ENCODE measurements at places on chromosomes 7 and 10.

DNA sequence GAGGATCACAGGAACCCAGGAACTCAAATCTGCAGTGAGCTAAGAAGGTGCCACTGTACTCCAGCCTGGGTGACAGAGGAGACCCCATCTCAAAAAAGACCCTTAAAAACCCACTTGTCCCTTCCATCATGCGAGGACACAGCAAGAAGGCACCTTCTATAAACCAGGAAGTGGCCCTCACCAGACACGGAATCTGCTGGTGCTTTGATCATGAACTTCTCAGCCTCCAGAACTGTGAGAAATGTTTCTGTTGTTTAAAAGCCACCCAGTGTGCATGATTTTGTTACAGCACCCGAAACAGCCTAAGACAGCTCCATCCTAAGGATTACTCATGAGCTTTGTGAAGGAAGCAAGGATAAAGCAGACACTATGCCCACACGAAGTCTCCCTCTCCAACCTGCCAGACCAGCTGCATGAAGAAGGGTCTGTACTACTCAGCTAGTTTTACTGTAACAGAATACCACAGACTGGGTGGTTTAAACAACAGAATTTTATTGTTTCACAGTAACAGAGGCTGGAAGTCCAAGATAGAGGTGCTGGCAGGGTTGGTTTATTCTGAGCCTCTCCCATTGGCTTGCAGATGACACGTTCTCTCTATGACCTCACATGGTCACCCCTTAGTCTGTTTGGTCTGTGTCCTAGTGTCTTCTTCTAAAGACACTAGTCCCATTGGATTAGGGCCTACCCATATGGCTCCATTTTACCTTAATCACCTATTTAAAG lies 13.7 kb downstream of the VIM start:
- no peak for DNase-seq

DNA sequence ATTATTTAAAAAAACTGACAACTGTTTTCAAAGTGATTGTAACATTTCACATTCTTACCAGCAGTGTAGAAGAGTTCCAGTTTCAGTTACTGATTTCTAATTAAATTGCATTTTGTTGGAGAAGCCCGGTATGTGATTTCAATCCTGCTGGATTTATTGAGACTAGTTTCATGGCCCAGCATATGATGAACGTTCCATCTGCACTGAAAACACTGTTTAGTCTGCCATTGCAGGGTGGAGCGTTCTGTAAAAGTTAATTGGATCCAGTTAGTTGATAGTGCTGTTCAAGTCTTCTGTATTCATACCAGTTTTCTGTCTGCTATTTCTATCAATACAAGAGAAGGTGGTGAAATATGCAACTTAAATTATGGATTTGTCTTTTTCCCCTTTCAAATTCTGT lies 37.3 kb upstream of the CCNY start:
- no peak for DNase-seq

- no peak for DNase-seq
Observed at GRCh38 chr7:100490483-100491191, 6.9 kb downstream of the NYAP1 start.

DNA sequence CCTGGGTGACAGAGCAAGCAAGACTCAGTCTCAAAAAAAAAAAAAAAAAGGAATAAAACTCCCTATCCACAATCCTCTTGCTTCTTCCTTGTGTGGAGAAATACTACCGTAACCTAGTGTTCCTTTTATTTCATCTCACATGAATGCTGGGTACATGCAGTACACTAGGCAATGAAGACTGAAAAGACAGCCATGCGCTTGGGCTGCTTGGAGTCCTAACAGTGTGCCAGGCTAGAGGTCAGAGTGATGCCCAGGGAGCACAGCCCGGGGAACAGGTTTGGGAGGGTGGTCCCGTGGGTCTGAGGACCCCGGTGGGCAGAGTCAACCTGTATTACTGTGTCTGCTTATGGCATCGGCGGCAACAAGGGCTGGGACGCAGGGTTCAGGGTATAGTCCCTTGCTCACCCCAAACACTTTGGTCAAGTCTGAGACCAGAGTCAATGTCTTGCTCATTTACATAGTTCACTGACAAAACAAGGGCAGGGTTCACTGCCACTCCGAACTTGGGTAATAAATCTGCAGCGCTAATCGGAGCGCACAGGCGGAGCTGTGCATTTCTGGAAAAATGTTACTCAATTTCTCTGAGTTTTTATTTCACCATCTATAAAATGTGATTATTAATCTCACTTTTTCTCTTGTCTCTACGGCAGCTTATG lies 118.0 kb downstream of the CLEC2L start:
- DNase-seq, result no peak

All from activated CD4-positive, CD25-positive, alpha-beta regulatory T cell (primary cell).